Activated CD4-positive, alpha-beta T cell treated with anti-CD3 and anti-CD28 coated beads, Interleukin-2, amount 50 U/mL, for 48 hours (primary cell): ENCODE measurements at places on chromosomes 2 and 18.

DNA sequence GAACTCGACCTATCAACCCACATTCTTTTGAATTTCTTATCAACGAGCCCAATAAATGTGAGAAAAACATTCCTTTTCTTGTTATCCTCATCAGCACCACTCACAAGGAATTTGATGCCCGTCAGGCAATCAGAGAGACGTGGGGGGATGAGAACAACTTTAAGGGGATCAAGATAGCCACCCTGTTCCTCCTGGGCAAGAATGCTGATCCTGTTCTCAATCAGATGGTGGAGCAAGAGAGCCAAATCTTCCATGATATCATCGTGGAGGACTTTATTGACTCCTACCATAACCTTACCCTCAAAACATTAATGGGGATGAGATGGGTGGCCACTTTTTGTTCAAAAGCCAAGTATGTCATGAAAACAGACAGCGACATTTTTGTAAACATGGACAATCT is 378.2 kb downstream of the STK39 start:
- no peak for DNase-seq

DNA sequence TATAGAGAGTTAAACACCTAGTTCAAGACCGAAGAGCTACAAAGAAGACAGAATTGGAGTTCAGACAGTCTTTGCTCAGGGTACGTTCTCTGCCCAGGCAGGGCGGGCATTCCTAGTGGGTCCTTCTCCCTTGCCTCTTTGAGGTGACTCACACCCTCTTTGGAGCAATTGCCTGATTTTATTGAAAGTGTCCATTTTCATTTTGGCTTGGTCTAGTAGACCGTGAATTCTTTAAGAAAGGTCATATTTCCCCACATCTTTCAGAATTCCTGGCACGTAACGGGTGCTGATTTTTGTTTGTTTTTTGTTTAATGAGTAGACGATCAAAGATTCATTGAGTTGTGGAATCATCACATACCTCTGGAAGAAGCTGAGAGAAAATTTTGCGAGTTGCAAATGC is 871.5 kb downstream of the RNF144A start:
- DNase-seq: no peak

- DNase-seq: no peak
These were observed 58.4 kb downstream of the ZFP36L2 start for GRCh38 chr2:43168016-43168369.

DNA sequence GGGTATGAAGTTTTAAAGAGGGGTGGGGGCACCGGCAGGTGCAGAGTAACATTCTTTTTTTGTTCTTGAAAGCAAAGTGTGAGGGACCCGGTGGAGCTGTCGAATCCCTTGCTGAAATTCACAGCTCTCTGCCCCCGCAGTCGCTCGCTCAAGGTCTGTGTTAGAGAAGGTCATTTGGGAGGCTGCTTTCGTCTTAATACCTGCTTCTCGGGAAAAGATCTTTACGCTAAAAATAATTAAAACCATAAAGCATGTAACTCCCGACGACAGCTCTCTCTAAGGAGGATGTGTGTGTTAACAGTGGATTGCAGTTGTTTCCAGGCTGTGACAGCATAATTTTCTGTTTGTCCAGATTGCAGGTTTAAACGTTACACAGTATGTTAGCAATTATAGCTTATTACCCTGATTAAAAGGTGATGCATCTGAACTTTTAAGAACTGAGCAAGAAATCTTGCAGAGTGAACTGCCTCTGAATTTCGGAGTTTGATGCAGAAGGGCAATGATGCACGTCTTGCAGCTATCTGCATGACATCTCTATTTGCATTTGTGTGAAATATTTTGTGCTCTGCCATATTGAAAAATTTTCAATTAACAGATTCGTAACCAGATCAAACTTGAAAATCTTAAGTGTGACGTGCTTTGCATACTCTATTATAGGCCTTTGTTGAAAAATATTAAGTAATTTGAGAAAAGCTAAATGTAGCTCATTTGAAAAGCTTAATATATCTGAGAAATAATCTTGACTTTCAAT is 954 bp downstream of the RAPGEF4 start:
- no peak for DNase-seq

GRCh38 chr18:10893196-10893595 is 256.2 kb downstream of the PIEZO2 start:
- DNase-seq: no peak

DNA sequence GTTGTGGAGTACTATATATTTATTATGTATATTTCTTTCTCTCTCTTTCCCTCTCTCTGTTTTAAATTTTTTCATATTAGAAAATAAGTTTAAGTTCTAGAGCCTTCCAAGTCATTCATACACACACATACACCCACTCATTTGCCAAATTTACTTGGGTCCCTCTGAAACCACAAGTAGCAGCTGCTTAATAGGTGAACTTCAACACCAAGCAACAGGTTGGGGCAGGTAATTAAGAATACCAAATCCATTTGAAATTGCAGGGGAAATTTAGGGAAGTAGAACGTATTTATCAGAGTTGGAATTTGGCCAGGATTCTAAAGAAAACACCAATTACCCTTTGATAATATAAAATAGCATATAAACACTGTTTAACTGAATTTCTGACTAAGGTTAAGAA is 75.0 kb upstream of the RBBP8 start:
- no peak for DNase-seq

DNA sequence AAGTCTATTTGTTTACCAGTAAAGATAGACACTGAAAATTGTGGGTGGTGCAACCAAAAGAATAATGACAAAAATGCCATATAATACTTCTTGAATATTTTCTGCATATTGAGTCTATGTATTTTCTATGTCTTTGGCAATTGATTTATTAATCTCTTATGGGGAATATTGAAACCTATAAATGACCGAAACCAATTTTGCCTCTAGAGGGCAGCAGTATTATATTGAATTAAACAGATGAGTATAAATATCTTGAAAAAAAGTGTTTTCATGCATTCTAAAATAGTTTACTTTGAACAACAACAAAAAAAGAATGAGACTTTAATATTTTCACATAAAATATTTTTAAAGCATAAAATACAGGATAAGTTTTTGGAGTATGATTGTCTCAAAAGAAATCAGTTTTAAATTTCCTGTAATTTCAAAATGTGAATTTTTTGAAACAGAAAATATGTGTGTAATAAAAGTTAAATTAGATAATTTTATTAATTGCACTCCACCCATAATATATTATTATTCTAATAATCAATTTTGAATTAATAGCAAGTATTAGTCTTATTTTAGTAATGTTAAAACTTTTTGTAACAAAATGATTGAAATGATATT is 49.9 kb upstream of the CALCRL start:
- DNase-seq: no peak

DNA sequence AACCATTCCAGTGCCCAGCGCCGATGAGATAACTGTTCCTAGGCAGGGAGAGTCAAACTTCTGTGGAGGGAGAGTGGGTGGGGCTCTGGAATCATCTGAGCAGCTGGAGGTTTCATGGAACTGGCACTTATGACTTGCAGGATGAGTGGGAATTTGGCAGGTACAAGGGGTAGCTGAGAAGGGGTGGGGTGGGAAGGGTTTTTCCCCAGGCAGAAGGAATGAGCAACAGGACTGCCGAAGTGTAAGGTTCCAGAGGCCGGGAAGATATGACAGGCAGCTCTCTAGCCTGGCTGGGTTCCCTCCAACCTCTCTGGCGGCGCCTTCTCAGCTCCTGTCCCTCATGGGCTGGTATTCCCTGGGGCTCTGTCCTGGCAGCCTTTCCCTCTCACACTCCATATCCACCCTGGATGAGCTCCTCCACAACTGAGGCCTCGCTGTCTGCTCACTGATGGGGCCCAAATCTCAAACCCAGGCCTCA is 2.5 kb upstream of the TET3 start:
- no peak for DNase-seq

- no peak for DNase-seq
These were observed 80.4 kb downstream of the LBH start for GRCh38 chr2:30311711-30312110.

- DNase-seq: no peak
These were observed 32.5 kb downstream of the METTL4 start for GRCh38 chr18:2538844-2539243.

DNA sequence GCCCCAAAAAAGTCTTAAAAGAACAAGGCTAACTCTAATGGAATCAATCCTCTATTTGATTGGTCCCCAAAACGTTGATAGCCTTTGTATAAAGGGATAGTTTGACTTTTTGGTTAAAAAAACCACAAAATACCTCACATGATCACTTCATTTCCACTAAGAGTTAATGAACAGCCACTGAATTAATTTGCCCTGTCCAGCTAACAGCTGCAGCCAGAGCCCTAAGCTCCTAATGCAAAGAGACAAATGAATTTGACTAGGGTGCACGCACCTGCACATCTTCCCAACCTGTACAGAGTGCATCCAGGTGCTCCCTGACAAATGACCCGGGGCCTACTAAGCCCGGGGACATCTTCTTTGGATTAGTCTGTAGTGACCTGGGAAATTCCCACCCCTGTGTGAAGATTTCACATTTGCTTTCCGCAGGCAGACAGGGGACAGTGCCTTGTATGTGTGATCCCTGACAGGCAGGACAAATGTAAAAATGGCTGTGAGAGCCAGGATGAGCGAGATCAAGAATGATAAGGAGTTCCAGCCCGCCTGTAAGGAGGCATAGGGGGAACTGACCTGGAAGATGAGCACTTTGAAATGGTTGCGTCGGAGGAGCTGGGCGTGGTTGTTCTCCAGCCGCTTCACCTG is 893 bp downstream of the CAVIN2 start:
- DNase-seq: no peak

DNA sequence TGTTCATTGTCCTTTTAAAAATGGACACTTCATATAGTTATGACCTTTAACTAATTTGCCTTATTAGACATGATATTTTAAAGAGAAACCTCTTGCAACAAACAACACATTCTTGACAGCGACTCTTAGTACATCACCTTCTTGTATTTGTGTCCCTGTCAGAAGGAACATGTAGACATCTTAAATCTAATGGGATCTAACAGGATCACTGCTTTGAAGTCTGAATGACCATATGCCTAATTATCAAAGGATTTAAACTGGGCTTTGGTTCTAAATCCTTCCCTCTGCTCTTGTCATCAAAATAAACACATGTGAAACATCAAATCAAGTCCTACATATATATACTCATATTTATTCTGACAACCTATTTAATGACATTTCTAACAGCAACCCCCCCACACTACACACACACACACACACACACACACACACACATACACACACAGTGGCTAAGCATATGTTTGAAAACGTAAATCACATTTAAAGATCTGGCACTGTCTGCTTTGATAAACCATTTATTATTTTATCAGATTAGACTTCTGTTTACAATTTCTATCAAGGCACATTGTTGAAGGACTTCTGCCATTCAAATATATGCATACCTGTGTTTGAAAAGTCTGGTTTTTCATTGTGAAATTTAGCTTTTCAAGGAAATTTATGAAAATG is 4.2 kb downstream of the GALNT13 start:
- DNase-seq: no peak
